ENCODE measurements at places on chromosomes 6 and 20.

DNA sequence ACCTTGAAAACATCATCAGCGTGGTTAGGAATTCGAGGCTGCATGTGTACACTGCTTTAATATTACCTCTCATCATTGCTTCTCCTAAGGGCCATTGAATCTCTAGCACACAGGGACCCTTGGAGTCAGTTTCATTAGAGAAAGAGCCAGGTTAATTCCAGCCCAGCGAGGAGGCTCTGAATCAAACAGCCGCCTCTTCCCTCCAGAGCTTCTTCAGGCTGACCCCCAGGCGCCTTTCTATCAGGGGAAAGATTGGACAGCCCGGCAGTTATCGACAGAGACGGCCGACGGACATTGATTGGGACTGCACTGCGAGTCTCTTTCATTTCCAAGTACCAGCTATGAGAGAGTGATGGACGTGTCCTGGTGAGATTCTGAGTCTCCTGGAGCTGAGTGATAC is 159.2 kb downstream of the ANKRD60 start:
- no peak for DNase-seq

DNA sequence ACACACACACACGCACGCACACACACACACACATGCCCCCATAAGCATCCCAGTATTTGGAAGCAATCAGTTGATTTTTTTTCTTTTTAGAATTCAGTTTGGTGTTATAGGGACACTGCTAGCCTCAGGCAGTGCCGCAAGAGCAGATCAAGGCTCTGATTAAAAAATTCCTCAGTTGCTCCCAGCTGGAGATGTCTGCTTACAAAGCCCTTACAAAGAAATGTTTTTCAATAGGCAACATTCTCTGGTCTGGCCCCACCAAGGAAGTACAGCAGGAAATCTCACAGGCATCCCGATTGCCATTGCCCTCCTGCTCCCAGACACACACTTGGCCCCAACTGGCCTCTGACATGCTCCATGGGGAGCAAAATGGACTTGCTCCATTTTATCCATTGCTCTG is 22.9 kb upstream of the CD83 start:
- DNase-seq, result no peak

GRCh38 chr20:36259177-36260061 is 23.1 kb downstream of the AAR2 start:
- DNase-seq, result no peak

DNA sequence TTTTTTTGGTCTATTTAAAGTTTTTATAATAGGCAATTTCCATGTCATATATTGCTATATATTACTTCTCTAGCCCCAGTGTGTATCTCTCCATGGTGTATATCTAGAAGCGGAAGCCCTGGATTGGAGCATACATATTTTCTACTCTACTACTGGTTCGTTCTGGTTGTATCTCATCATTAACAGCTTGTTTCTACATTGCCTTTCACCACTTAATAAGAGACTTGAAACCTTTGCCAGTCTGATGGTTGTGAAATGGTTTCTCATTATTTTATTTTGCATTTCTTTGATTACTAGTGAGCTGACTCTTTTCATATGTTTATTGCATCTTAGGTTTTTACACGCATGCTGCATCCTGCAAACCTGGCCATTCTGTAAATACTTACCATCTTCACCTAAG is 3.6 kb downstream of the DSTN start:
- DNase-seq, result no peak

Data from stimulated activated CD4-positive, alpha-beta T cell treated with anti-CD3 and anti-CD28 coated beads, Interleukin-12 subunit alpha, Interleukin-12 subunit beta, amount 100 ng/mL, for 24 hours (primary cell).